ENCODE measurements at places on chromosomes 3 and 15.

- no peak for DNase-seq
Measured at GRCh38 chr15:70569714-70570231, 193.6 kb downstream of the UACA start.

DNA sequence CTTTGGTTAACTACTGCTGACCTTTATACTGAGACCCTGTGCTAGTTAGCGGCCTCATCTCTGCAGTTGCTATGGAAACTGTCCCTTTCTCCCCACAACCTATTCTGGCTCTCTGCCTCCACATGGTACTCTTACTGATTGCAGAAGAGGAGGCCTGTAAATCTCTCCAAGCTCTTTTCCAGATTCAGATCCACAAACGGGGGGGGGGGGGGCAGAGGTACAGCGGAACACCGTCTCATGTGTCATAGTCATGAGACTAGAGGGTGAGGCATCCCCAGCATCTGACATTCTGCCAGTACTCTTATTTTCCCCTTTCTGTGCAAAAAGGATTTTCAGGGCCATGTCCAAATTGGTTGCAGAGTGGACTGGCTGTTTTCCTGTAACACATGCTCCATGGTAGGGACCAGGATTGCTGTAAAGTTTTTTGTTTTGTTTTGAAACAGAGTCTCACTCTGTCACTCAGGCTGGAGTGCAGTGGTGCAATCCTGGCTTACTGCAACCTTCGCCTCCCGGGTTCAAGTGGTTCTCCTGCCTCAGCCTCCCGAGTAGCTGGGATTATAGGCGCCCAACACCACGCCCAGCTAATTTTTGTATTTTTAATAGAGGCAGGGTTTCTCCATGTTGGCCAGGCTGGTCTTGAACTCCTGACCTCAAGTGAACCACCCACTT lies 8.3 kb upstream of the MAP1A start:
- no peak for DNase-seq

GRCh38 chr3:8846176-8846575 lies 76.8 kb upstream of the OXTR start:
- no peak for DNase-seq

- no peak for DNase-seq
Measured at GRCh38 chr15:93210995-93211394, 122.0 kb upstream of the RGMA start.

Data from right cardiac atrium (tissue), 5 donors.